HuH-7 (cell line): ENCODE measurements at places on chromosomes 2 and 18.

DNA sequence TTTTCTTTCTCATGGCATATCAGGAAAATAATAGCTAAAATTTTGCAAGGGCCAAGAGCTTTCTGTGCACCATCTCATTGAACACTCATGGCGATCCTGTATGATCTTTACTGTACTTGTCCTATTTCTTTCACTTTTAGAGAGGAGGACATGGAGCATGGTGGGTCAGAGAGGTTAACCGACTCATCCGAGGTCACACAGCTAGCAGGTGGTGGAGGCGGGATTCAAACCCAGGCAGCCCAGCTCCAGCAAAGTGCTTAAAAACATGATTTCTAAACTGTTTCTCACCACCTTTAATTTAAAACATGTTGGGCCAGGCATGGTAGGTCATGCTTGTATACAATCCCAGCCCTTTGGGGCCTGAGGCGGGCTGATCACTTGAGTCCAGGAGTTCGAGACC lies 6.4 kb downstream of the NGEF start:
- no peak for DNase-seq

- DNase-seq = no peak
These were observed 68.9 kb upstream of the UNC80 start for GRCh38 chr2:209702775-209703174.

- no peak for DNase-seq
These were observed 9.9 kb upstream of the GPR35 start for GRCh38 chr2:240615396-240615795.

DNA sequence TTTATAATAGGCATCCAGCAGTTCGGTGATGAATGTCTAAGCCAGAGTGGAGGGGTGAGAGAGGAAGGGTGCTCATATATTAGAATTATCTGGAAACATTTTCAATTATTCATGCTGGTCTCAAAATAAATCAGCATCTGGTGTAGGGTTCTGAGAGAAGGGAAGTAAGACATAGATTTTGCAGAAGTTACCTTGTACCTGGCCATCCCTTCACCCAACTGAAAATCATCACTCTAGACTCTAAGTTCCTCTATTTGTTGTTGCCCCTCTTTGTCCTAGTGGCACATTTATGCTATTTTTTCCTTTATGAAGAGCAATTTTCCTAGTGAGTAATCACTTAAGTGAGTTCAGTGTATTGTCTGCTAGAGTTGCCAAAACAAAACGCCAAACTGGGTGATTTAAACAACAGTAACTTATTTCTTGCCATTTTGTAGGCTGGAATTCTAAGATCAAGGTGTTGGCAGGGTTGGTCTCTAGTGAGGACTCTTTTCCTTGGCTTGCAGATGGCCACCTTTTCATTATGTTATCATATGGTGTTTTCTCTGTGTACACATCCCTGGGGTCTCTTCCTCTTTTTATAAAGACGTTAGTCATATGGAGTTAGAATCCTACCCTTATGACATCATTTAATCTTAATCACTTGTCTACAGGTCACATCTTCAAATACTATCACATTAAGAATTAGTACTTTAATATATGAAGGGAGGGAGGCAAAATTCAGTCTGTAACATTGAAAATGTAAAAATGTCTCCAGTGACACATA lies 129.9 kb upstream of the KLHL14 start:
- DNase-seq = no peak

DNA sequence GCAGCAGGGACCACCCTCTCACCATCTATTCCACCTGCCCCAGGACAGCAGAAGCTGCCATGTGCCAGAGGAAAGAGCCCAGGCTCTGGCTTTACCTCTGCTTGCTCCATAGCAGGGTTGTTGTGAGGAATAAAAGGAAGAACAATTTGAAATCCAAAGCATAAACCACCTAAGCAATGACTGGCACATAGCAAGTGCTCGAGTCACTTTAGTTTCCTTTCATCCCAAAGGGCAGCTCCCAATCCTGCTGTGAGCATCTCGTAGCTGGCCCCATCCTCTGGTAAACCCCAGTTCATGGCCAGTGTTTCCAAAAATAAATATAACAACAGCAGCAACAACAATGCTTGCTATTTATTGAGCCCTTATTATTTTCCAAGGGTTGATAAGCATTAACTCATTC lies 923.5 kb downstream of the EPHA4 start:
- no peak for DNase-seq

DNA sequence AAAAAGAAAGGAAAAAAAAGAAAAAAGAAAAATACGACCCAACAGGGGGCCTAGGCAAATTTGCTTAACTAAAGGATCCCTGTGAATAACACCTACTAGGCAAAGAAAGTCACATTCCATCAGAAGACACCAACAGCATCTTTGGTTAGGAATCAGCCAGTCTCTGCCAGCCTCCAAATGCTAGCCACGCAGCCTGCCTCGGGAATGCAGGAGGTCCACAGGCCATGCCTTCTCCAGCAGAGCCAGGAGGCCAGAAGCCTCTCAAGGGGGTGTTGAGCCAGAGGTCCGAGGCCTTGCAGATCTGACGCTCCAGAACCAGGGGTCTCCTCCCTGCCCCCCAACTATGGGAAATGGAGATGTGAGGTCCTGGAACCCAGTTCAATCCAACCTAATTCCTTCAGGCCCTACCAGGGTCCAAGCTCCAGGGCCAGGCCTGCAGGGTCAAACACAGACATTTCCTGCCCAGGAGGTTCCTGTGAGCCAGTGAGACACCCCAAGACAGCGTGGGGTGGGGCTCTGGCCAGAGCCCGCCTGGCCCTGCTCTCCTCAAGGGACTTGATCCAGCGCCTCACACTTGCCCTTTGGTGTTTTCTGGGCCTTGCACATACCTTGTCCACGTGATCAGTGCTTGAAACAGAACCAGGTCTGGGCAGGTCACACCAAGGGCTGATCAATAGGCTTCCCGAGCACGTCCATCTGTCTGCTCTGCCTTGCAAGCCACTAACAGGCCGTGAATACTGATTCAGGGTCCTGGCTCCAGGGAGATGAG lies 289.6 kb upstream of the ID2 start:
- no peak for DNase-seq

- no peak for DNase-seq
These were observed 308.0 kb downstream of the CCDC74A start for GRCh38 chr2:131835621-131836091.

GRCh38 chr18:4453874-4454536 lies 1.1 kb downstream of the DLGAP1 start:
- no peak for DNase-seq

GRCh38 chr2:124692707-124693106 lies 667.6 kb downstream of the CNTNAP5 start:
- DNase-seq = no peak

GRCh38 chr2:226117510-226118065 lies 682.0 kb downstream of the IRS1 start:
- no peak for DNase-seq

GRCh38 chr2:64019083-64019974 lies at the start of gene VPS54:
Gene VPS54, minus strand, starts transcription at chr2:64019428. Its CDS starts 35,429 bp downstream, at chr2:63983999.
- DNase-seq = peak; percentile 71

GRCh38 chr2:33498291-33498956 lies 22.0 kb downstream of the RASGRP3 start:
- no peak for DNase-seq

DNA sequence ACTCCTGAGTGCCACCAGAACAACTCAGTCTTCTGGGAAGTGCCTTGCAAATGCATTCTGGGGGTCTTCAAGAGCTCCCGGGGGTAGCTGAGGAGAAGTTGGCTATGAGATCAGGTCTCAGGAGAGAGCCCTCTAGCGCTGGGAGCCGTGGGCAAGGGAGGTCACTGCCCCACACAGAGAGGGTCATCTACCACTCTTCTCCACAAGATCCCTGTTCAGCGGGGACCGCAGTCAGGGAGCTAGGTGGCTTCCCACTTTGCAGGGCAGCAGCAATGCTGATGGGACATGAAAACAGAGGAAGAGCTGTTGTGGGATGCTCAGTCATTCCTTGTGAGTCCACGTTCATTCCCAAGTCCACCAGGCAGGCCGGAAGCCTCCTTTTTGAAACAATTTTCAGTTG lies 66.6 kb downstream of the ACKR3 start:
- no peak for DNase-seq
